ENCODE measurements at places on chromosomes 12 and 14.

- DNase-seq = no peak
These were observed 10.9 kb downstream of the HVCN1 start for GRCh38 chr12:110677982-110678381.

GRCh38 chr14:95522556-95522955 lies 6.1 kb upstream of the SYNE3 start:
- no peak for DNase-seq

DNA sequence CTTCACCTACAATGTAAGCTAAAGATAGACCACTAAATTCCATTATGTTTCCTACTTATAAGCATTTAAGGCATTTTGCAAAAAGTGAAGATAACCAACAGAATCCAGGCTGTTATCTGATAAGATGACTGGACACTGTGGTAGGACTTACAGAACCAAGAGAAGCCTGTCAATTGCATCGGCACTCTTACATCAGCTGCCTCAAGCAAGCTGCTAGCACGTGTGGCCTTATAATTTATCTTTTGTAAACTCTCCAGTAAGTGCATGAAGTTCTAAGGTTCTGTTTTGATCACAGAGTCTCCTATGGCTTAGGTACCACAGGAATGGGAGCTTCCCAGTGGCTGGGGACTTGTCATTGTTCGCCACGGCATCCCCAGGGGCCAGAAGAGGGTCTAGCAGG lies 88.7 kb downstream of the TRAFD1 start:
- no peak for DNase-seq

GRCh38 chr14:30240685-30241084 lies 313.0 kb upstream of the PRKD1 start:
- DNase-seq = no peak

DNA sequence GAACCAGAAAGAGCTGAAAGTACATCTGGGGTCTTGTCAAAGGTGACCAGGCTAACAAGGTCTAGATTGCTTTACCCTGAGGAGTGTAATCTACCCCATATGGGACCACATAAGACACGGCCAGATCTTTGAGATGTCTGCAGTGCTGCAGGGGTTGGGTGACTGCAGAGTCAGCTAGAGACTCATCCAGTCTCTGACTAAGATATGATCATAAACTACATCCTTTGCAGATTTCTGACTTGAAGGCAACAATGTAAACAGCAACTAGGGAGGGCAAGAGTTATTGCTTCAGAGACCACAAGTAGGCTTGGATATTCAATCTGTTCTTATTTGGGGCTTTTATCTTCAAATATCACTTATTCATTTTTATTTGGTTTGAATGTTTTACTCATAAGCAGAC lies 1080.5 kb upstream of the FOXG1 start:
- no peak for DNase-seq

DNA sequence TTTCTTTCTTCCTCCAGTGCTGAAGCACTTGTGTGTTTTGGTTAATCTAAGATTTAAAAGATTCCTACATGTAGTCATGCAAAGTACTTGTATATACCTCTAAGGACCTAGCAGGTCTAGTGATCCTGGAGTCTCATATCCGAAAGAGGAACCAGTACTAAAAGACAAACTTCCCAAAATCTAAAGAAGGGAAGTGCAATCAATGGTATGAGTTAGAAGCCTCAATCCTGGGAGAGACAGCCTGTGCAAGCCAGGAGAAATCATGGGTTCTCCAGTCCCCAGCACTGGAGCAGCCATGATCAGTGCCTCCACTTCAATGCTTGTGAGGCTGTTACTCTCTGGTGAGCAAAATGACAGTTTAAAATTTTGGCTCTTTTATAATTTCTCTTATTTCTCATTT lies 277.4 kb downstream of the DAD1 start:
- DNase-seq = no peak
